ENCODE measurements at places on chromosomes 11 and 22.
A peak's percentile ranks its signal among the peaks of the same experiment; 100 is the strongest.

- DNase-seq = no peak
These were observed 18.6 kb upstream of the SCGB1A1 start for GRCh38 chr11:62400281-62400680.

GRCh38 chr11:62383822-62384221, 35.0 kb upstream of the SCGB1A1 start:
- DNase-seq = no peak

DNA sequence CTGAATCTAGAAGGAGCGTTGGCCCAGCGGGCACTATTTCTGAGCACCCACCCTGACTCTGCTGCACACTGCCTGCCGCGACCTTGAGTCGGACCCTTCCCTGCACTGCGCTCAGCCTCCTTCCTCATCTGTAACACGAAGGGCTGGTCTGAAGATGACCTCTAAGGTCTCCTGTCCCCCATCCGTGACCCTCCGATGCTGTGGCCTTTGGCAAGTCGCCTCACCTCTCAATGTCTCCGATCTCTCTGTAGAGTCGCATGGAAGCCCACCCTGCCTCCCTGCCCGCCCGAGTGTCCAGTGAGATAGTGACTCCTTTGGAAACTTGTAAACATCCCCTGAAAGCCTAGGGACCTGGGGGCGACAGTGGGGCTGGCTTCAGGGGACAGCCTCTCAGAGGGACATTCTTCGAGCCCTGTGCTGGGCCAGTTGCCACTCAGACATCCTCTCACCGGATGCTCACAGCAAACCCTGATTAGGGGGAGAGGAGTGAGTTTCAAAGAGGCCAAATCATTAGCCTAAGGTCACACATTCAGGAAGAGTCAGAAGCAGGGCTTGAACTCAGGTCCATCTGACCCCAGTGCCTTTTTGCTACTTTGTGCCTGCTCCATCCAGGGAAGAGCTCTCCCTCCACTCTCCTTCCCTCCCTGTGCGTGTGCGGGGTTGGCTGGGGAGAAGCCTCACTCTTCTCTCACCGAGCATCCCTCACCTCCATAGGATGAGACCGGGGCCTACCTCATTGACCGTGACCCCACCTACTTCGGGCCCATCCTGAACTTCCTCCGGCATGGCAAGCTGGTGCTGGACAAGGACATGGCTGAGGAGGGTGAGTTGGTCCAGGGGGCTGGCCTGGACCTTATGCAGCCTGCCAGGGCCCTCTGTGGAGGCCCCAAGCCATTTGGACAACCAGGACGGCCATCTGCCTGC, 1.1 kb downstream of the KCTD17 start:
- DNase-seq = no peak

DNA sequence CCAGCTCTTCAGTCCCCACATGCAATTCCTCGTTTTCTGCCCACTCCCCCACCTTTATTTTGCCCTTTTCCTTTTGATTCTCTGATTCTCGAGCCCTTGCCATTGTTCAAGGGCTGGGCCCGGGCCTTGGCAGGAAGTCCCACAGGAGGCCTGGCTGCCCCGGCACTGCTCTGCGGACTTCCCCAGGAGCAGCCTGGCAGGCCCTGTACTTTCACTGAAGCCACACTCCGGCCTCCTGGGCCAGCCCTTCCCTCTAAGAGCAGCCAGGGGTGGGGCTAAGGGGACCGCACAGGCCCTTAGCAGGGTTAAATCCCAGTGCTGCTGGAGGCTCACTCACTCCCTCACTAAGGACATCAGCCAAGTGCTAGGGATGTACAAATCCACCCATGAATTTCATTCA, 4.1 kb downstream of the LRRC32 start:
- DNase-seq = no peak

DNA sequence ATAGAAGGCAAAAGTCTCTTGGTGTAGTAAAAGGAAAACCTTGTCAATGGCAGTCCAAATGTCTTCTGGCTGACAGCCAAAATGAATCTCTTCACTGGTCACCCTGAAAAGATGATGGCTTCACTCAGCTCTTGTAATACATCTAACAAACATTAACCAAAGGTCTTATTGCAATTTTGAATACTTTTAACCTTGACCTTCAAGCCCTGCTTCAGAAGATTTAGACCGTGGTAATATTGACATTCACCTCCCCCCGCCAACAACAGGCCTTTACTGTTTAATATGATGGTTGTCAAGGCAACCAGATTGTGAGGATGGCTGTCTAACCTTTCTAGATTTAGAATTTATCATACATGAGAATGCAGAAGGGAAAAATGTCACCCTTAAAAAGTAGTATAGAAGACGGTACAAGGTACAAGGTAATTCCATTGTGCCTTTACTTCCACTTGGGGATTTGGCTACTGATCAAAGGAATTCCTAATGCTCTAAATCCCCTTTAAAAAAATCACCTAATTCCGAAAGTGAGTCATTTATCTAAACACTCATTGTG, 342.3 kb downstream of the LARGE1 start:
- DNase-seq = no peak

DNA sequence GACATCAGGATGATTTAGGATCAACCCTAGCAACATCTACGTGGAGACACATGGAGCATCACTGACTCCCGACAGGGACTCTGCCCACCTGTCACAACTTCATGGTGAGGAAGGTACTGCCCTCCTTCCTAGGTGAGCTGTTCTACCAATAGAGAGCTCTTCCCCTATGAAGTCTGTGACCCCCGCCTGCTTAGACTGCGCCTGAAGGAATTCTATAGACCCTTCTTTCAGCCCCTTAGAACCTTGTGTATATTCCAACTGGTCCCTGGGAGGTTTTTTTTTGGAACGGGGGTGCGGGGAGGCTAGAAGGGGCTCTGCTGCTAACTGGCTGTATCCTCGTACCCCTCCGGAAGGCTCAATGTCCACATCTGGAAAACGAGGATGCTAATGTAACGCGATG, 566 bp downstream of the INTS4 start:
- no peak for DNase-seq

DNA sequence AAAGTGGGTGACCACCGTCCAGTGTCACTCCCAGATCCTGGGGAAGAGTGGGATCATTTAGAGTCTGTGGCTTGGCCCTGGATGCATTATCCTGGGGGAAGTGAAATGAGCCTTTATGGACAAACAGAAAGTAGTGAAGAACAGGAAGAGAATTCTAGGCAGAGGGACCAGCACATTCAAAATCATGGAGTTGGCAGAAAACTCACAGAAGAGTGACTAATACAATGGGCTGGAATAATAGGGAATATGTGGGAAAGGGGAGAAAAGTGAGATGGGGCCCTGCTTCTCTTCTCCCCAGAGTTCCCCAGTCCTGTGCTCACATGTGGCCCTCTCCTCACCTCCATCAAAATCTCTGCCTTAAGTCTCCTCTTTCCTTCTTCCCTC, 84.3 kb downstream of the CCDC81 start:
- DNase-seq = no peak

GRCh38 chr22:46378426-46379065, 43.0 kb downstream of the TRMU start:
- DNase-seq = no peak

DNA sequence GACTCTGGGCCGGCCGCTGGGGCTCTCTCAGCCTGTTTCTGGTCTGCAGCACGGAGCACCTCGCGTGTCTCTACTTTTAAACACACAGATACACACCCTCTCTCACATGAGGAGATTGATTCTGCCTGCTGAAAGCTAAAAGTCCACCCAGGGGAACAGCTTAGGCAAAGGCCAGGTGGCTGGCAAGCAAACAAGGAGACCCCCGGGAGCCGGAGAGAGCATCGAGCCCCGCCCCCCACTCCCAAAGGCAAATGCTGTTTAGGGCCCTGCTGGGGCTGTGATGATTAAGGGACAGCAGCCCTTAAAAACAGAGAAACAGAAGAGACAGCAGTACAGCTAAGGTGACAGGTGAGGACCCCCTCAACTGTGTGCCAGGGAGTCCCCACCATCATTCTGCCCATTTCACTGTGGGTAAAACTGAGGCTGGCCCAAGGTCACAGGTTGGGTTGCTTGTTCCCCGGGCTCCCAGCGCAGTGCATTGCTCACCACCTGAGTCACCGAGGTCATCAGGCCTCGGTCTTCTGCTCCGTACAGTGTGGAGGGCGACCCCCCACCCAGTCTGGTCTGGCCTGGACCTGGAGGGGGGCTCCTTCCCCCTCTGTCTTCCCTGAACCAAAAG, 6.8 kb downstream of the CABP7 start:
- no peak for DNase-seq

- DNase-seq = no peak
These were observed 67.2 kb upstream of the CD82 start for GRCh38 chr11:44498089-44498871.

DNA sequence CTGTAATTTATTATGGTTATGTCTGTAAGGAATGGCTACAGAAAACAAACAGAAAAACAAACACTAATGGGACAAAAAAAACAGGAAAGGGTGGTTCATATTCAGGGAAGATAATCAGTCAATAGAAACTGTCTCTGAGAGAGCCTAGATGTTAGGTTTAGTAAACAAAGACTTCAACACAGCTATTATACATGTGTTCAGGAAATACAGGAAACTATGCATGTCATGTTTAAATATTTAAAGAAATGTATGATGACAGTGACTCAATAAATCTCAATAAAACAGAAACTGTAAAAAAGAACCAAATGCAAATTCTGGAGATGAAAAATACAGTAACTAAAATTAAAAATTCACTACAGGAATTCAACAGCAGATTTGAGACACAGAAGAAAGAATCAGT, 76.0 kb downstream of the PACS1 start:
- no peak for DNase-seq

DNA sequence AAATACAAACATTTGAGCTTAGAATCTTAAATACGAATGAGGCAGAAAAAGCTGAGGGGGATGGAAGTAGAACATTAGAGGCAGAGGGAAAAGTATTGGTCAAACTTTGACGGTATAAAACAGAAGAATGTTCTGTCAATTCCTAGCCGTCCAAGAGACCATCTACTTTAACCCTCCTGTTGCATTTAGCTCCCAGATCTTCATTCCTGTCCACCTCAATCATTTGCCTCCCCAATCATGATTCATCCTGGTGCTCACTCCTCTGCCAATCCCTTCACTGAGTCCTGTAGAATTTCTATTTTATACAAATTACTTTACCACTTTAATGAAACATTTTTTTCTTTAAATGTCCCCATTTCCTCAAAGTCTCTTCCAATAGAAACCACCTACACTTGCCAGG, 28.2 kb downstream of the C2CD3 start:
- no peak for DNase-seq

DNA sequence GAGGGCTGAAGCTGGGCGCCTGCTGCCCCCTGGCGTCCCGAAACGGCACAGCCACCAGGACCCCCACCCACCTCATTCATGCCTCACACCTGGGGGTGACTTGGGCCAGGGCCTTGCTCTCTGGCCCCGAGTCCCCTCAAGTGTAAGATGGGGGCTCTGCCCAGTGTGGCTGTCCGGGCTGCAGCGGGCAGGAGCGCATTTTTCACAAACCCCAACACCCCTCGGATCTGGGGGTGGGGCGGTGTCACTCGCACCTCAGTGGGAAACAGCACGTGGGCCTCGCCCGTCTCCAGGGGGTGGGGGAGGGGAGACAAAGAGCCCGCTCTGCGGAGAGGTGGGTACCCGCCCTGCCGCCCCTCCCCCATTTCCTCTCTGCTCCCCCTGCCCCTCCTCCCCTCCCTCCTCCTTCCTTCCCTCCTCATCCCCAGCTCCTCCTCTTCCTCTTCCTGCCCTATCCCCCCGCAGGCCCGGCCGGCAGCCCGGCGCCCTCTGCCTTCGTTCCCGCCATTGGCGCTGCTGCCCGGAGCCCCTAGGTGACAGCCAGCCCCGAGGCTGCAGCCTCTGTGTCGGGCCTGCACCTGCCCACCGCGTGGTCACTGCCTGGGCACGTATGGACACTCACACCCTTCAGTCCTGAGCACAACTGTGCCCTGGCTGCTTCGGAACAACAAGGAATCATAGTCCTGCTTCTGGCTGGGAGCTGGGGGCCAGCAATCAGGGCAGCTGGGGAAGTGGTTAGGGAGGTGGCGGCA, 6.8 kb upstream of the CDKN1C start:
- peak; percentile 19 for DNase-seq

GRCh38 chr11:15932417-15932816, 423.9 kb downstream of the SOX6 start:
- DNase-seq = no peak

GRCh38 chr22:27317971-27318428, 483.6 kb downstream of the MN1 start:
- DNase-seq = no peak

DNA sequence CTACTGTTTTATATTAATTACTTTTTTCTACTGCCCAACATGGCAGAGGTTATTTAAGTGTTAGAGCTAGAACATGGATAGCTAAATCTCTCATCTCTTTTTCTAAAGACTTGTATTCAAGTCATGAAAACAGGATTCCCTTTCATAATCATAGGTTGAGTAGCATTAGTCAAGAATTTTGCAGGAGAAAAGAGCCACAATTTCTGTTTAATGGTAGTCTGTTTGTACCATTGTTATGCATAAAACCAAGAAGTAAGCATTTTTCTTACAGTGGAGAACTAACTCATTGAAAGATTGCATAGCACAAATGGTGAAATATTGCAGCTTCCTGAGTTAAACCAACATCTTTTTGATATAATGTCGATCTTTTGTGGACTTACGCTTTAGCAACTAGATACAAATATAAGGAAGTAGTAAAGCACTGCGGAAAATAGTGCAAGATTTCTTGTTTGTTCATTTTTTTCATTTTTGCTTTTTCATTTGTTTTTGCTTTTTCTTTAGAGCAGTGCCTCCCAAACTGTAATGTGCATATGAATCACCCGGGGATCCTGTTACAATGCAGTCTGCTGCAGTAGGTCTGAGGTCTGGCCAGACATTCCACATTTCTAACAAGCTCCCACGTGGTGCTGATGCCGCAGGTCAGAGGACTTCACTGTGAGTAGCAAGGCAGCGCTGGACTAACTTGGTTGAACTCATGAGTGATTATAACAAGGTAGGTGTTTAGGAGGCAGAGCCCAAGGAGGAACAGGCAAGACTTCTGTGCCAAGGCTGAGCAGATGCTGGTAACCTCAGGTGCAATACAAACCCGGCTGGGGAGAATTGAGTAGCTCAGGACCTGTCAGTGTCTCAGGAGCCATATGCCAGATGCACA, 4.6 kb downstream of the ETS1 start:
- DNase-seq = peak; percentile 74

DNA sequence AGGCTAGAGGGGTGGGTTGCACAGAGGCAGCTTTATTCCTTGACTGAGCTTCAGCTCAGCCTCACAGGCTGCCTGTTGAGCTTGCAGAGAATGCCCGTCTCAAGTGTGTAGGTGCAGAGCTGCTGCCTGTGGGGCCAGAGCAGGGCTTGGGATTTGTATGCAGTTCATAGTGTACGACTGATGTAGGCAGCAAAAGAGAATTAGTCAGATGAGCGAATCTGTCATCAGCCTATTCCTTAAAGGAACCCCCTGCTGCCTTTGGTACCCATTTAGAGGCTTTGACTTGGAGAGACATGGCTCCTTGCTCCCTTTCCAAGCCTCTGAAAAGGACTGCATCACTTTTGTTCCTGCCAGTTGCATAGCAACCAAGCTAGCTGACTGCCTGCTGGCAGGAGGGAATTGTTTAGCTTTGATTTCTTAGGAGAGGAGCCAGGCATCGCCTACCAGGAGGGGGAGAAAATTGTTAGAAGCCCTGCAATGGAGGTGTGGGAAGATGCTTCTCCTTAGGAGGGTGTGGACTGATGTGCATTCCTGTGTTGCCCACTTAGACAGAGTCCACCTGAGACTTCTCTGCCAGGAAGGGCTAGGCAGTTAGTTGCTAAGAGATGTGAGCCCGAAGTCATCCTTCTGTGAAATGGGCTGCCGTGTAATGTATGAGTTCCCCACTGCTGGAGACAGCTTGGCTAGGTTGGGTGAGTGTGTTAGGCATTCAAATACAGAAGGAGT, 10.9 kb downstream of the ACO2 start:
- DNase-seq = no peak

GRCh38 chr11:65437436-65438227, 15.0 kb downstream of the NEAT1 start:
- no peak for DNase-seq

Data from AG09319 (cell line).